ENCODE measurements at places on chromosomes 2 and 18. TPM values are rescaled to one million over a fixed set of nuclear protein-coding genes. Genes with fewer than 3 reads are reported as not detected.

- no peak for DNase-seq
Observed at GRCh38 chr2:127255146-127255545, 35.0 kb upstream of the CYP27C1 start.

IL36G gene
- total RNA-seq: not detected

SCYGR4 gene
- not detected for total RNA-seq

KRTCAP3 gene
- 52.9 TPM for total RNA-seq

DNA sequence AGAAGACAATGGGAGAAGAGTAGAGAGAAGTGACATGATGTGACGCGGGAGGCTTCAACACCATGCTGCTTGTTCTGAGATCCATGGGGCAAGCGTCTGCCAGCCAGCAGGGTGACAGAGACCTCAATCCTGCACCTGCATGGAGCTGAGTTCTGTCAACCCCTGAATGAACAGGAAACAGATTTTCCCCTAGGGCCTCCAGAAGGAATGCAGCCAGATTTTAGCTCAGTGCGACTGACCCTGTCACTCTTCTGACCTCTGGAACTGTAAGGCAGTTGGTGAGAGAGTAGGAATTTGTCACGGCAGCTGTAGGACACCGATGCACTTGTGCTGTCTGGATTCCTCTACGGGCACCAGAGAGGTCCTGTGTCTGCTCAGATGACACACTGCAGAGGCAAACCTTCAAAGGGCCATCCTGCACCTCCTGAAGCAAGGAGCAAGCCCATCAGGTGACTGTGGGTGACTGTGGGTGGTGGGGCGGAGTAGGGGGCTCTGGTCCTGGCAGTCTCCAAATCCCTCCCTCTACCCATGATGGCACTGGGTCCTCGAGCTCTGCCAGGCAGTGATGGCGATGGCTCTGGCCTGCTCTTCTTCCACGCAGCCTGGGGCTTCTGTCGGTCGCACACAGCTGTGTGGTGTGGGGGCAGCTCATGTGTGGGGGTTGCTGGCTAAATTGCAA lies 194.3 kb upstream of the TWIST2 start:
- no peak for DNase-seq

- no peak for DNase-seq
Observed at GRCh38 chr2:134379293-134379692, 125.4 kb downstream of the MGAT5 start.

GRCh38 chr2:201820383-201821007 lies 14.2 kb downstream of the CDK15 start:
- no peak for DNase-seq

DNA sequence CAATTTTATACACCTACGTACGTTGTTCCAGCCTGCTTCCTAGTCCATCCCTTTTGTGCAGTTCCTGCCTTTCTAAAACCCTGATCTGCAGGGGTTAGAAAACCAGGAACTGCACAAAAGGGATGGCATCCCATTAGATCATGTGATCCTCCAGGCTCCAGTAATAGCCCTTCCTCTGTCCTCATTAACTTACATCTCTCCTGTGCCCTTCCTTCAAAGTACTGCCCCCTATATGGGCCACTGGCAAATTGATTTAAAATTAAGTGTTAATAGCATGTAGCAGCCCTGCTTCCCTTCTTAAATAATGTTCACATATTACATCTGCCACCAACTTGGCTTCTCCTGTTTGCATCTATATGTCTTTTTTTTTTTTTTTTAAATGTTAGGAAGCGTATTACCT lies 61.3 kb upstream of the NXPH2 start:
- DNase-seq: no peak

CYBRD1 gene
- total RNA-seq: 60.7 TPM

- peak; percentile 12 for DNase-seq
Observed at GRCh38 chr2:70668432-70668831, 99.6 kb downstream of the ADD2 start.

- DNase-seq: no peak
Observed at GRCh38 chr2:47016172-47016913, 100.7 kb upstream of the MCFD2 start.

COX5B gene
- 254 TPM for total RNA-seq

DNA sequence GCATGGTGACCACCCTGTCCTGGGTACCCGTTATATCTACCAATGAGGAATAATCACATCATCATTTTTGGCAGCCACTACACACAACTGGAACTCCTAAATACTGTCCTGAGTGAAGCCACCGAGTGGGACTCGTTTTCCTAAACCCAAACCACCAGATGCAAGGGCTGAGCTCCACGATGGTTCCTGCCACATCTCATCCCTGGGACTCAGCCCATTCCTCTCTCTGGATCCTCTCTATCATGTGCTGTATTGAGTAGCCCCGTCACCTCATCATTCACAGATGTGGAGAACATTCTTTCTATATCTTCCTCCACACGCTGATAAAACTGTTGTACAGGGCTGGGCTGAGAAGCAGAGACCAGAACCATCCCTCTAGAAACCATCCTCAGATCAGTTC lies 79.4 kb upstream of the SMAD7 start:
- no peak for DNase-seq

DNA sequence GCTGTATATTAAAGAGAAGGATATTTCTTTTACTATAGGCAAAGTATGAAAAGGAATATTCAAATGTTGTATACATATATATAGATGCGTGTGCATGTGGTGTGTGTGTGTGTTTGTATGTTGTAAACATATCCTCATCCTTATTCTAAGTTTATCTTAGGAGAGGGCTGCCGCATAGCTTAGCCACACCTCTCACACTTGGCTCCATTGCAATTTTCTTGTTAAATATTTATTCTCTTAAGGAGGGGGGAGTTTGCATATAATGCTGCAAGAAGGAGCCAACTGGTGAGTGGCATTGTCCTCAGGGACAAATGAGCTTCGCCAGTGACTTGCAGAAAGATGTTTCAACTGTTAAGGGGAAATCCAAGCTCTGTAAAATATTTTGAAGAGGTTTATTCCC lies 360.1 kb upstream of the RND3 start:
- no peak for DNase-seq

GRCh38 chr2:206867006-206867405 lies 72.3 kb upstream of the CPO start:
- no peak for DNase-seq

- DNase-seq: no peak
Observed at GRCh38 chr2:69196327-69197117, 183.5 kb downstream of the ANTXR1 start.

DNA sequence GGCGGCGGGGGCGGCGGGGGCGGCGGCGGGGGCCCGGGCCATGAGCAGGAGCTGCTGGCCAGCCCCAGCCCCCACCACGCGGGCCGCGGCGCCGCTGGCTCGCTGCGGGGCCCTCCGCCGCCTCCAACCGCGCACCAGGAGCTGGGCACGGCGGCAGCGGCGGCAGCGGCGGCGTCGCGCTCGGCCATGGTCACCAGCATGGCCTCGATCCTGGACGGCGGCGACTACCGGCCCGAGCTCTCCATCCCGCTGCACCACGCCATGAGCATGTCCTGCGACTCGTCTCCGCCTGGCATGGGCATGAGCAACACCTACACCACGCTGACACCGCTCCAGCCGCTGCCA lies 644 bp downstream of the ONECUT2 start:
- no peak for DNase-seq

DNA sequence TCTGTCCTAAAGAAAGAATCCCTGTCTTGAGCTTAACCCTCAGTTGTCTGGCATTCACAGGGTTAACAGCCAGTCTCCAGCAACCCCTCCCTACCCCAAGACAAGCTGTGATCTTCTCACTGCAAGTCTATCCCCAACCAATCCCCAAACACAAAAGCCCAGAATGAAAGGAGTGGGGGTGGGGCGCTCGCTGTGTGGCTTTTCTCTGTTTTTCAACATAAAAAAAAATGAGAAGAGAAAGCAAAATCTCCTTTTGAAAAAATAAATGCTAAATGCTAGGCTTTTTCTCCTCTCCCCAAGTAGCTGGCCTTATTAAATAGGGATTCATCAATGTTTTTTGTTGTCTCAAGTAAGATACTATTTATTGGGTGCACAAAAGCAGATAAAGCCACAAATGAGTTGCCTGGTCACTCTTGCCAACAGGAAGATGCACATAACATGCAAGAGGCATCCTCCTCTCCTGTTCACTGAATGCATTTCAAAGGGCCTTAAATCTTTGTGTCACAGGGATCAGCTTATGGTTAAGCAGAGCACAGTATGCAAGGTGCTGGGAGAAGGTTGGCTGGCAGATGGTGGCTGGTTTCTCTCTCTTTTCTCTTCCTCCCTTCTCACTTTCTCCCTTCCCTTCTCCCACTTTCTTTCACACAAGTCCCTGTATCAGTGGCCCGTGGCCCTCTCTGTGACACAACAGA lies 225.6 kb downstream of the CMPK2 start:
- no peak for DNase-seq

- DNase-seq: no peak
Observed at GRCh38 chr18:48754993-48755473, 195.7 kb downstream of the SMAD7 start.

TUBA3E gene
- total RNA-seq: not detected

GRCh38 chr2:27878825-27879224 lies 11.4 kb downstream of the RBKS start:
- DNase-seq: no peak

DNA sequence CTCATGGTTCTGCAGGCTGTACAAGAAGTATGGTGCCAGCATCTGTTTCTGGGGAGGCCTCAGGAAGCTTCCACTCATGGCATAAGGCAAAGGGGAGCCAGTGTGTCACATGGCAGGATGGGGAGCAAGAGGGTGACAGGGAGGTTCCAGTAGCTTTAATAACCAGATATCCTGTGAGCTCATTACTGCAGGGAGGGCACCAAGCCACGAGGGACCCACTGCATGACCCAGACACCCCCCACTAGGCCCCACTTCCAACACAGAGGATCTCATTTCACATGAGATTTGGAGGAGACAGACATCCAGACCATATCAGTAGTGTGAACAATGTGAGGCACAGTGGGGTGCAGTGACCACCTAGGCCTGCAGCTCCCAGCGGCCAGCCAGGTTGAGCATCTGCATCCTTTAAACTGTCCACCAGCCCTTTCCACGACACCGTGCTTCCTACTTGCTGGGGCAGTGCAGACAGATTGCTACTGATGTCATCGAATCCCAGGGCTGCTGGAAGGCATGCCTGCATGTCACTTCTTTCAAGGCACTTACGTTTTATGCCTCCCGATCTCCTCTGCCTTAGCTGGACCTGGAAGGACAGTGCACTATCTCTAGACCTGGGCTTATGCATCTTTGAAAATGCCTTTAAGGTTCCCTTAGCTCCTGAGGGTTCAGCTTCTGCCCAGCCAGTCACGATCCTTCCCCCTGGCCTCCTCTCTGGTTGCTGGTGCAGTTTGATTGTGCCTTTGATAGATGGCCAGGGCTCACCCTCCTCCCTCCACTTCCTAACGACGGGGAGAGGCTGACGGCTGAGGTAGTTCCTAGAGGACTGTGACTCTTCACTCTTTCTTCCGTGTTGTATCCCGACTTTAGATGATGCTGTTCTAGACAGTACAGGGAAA lies 174.3 kb downstream of the FAM210A start:
- DNase-seq: peak; percentile 38

- DNase-seq: no peak
Observed at GRCh38 chr18:67862069-67862468, 345.5 kb upstream of the DSEL start.

DNA sequence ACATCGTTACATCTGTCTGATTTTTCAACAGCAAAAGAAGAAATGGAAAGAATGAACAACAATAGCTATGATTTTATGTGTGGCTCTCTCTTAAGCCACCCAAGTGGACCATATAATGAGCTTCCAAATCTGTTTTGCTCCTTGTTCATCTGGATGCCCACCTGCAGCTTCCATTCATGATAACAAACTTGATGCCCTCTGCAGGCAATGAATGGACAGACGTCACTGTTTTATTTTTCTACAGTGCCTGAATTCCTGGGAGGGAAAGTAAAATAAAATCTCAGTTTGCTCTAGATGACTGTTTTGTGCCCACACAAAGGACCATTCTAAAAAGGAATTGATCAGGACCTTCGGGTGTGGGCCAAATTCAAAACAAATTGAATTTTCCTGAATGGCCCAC lies 5.0 kb downstream of the MREG start:
- no peak for DNase-seq

GRCh38 chr2:45128580-45128997 lies 119.3 kb upstream of the SIX2 start:
- DNase-seq: peak; percentile 65

GRCh38 chr2:220572385-220572784 lies 945.0 kb downstream of the SLC4A3 start:
- no peak for DNase-seq

GRCh38 chr2:88177556-88177955 lies 7.4 kb downstream of the THNSL2 start:
- no peak for DNase-seq

UGT1A3 gene
- total RNA-seq: 20.8 TPM

- DNase-seq: peak; percentile 27
Observed at GRCh38 chr18:48292782-48293424, 116.3 kb downstream of the ZBTB7C start.

GRCh38 chr18:8194431-8194830 lies 414.8 kb upstream of the RAB12 start:
- DNase-seq: no peak

CCDC148 gene
- 3.4 TPM for total RNA-seq

Data from ureter (tissue), 1 donor.